HuH-7 (cell line): ENCODE measurements at places on chromosomes 3 and 15.

DNA sequence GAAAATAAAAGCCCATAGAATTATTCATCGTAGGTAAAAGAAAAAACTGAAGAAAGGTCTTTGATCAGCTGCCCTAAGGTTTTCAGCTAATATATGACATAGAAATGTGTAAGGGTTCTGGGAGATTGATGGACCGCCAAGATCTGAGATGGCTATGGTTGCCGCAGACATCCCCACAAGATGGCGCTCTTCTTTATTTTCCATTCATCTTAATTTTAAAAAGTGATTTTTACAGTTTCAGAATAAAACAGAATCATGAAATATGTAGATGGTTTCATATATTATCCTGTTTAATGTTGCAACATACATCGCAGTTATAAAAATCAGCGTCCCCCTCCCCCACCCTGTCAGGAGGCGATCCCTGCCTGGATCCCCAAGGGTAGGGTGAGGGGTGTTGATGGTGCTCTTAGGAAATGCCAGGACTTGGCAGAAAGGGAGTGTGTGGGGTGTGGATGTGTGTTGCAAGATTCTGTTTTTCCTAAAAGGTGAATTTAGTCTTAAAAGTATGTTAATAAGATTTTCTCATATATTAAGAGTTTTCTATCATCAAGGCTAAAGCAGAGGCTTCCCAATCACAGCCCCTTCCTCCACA is 68.8 kb downstream of the ANXA2 start:
- DNase-seq, result no peak

DNA sequence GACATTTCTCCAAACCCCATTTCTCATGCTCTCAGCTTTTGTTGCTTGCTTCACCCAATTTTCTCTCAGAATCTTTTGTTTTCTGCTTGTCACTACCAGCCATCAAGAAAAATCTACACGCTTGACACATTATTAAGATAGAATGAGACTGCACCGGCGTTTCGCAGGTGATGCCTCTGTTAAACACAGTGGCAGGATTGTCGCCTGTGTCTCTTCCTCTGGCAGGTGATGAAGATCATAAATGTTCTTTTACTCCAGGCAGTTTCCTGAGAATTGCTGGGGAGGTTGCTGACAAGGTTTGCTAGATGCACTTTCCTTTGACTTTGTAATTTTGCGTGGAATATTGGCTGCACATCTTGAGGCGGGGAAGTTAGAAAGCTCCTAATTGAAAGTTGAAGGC is 75.4 kb downstream of the IL1RAP start:
- DNase-seq, result no peak

DNA sequence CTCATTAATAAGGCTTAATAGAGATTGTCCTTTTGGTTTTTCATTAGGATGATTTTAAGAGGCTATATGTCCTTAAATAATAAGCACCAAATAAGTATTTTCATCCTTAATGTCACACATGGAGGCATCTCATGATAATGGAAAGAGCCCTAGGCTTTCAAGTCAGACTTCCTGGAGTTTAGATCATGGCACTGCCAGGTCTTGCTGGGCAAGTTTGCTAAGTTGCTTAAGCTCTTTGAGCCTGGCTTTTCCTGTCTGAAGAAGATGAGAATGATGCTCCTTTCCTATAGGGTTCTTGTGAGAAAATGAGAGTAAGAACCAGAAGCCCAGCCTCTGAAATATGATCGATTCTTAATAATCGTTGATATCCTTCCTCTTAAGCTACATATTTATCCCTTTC is 23.4 kb upstream of the P2RY12 start:
- DNase-seq, result no peak

- DNase-seq, result no peak
These were observed 5.0 kb upstream of the PRRT3 start for GRCh38 chr3:9957214-9957613.

GRCh38 chr3:99974989-99975388 is 139.3 kb downstream of the FILIP1L start:
- no peak for DNase-seq
